ENCODE measurements at places on chromosomes 5 and 9.

DNA sequence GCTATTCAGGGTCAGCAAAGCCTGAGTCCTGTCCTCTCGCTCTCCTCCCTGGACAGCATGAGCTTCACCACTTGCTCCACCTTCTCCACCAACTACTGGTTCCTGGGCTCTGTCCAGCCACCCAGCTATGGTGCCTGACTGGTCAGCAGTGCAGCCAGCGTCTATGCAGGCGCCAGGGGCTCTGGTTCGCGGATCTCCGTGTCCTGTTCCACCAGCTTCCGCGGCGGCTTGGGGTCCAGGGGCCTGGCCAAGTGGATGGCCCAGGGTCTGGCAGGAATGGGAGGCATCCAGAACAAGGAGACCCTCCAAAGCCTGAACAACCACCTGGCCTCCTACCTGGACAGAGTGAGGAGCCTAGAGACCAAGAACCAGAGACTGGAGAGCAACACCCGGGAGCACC is 8.6 kb downstream of the NIPBL start:
- DNase-seq, result no peak

- no peak for DNase-seq
Measured at GRCh38 chr5:99004960-99005359, 76.2 kb upstream of the CHD1 start.

DNA sequence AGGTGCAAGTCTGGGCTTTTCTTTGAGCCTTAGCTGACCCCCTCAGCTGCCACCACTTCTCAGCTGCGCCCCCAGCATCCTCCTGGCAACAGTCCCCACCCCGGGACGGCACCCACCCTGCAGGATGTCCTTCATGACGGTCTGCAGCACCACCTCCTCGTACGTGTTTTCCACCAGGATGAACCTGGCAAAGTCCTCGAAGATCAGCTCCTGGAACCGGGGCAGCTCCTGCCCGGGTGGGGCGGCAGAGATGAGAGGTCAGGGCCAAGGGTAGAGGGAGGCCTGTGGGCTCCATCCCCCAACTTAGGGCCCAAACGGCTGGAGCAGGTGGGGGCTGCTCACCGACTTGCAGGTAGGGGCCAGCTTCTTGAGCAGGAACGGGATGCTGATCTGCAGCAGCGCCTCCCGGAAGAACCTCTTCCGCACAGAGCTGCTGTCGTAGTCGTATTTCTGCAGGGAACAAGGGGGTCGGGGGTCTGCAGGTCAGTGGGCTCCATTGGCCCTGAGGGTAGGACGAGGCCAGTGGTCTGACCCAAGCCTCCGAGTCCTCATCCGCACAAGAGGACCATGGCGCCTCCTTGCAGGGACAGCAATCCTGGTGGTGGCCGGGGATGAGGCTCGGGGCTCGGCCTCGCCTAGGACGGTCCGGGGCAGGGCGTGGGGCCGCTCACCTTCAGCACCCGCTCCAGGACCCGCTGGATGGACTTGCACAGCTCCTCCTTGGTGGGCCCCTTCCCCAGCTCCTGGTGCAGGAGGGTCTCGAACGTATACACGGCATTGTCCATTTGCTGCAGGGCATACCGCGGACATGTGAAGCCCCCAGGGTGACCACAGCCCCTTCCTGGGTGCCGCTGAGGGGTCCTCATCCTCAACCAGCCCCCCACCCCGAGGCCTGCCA is 56.7 kb downstream of the LRSAM1 start:
- no peak for DNase-seq

GRCh38 chr9:113247640-113248039 is 26.3 kb downstream of the SLC31A1 start:
- no peak for DNase-seq

- no peak for DNase-seq
Measured at GRCh38 chr5:45454114-45454513, 242.1 kb downstream of the HCN1 start.

GRCh38 chr5:141441571-141442170 is 11.4 kb downstream of the PCDHGA12 start:
- DNase-seq, result no peak

DNA sequence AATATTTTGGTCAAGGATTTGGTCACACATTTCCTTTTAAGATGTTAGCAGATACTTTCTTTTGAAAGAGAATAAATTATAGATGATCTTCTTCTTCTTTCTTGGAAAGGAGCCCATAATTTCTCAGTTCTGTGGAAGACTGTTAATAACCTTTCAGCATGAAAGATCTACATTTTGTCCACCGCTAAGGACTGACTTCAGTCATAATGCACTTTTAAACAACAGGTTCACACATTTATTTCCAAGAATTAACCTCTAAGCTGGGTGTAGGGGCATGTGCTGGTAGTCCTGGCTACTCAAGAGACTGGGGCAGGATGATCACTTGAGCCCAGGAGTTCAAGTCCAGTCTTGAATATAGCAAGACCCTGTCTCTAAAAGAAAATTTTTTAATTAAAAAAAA is 93.0 kb downstream of the PRKACG start:
- DNase-seq, result no peak

- no peak for DNase-seq
Measured at GRCh38 chr5:10622810-10623209, 58.9 kb downstream of the ANKRD33B start.

- no peak for DNase-seq
Measured at GRCh38 chr5:59519338-59519737, 374.2 kb downstream of the PDE4D start.

GRCh38 chr9:134491196-134491835 is 150.3 kb upstream of the COL5A1 start:
- no peak for DNase-seq

GRCh38 chr5:106530150-106530549 is 1140.6 kb downstream of the EFNA5 start:
- DNase-seq, result no peak
